RWPE1 (cell line): ENCODE measurements at places on chromosomes 12 and 14.
A peak's percentile ranks its signal among the peaks of the same experiment; 100 is the strongest.

DNA sequence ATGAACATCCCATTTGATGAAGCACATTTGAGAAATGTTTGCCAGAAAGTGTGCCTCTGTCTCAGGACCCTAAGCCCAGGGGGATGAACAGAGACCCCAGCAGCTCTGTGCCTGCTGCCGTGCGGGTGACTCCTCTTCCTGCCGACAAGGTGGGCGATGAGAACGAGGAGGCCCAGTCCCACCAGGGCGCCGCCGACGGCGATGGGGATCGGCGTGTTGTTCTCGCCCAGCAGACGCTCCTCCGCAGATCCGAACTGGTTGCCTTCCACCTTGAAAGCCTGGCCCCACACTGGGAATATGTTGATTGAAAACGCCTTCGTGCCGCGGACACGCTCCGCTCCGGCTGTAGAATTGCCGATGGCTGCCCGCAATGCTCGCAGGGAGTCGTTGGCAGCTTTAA is 44.1 kb downstream of the LRTM2 start:
- DNase-seq = no peak

GRCh38 chr12:110813285-110813684 is 33.5 kb upstream of the CCDC63 start:
- no peak for DNase-seq

DNA sequence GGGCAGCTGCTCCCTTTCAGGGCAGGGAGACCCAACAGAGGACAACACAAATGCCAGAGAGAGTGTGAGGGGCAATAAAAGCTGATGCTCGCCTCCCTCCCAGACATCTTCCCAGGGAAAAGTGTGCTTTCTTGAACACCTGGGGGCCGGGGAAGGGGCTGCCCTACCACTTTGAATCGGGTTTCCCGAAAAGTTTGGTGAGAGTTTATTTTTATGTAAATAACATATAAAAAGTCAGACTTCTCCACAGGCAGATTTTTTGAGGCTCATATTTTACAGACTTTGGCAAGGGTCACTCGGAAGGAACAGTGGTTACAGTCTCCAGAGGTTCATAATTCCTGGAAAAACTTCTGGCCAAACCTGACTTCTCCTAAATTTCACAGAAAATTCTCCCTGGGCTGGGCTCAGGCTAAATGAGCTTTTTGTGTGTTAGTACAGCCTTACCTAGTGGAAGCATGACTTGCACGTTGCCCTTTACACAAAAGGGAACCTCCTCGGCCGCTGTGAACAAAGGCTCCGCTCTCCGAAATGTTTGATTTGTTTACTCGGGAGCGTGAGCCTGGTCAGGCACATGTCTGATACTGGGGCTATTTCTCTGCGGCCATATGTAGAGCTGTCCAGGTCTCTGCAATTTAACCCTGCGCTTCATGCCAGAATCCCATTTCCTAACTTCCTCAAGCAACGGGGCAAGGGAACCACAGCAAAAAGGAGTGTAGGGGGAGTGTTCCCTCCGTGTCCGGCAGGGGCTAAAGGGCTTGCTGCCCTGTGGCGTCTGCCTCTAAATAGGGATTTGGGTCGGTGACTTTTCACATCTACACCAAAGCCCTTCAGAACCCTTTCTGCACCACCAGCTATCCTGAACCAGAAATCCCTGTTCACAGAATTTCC is 3.4 kb downstream of the RTL1 start:
- no peak for DNase-seq

- DNase-seq = no peak
Observed at GRCh38 chr14:101915871-101916815, 48.2 kb upstream of the DYNC1H1 start.

GRCh38 chr12:97556302-97556779 is 93.7 kb downstream of the RMST start:
- DNase-seq = no peak

GRCh38 chr12:113202300-113203075 is 17.0 kb downstream of the RITA1 start:
- DNase-seq = no peak

DNA sequence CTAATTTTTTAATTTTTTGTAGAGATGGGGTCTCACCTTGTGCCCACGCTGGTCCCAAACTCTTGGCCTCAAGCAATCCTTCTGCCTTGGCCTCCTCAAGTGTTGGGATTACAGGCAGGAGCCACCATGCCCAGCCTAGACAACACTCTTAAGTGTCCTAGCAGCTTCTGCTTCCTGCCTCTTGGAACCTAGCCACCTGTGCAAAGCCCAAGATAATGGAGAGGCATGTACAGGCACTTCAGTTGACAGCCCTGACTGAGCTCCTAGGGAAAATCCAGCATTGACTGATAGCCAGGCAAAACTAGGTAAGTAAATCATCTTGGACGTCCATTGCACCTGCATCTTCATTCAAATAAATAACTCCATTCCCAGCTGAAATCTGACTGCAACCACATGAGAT is 15.5 kb downstream of the COX14 start:
- DNase-seq = no peak

GRCh38 chr14:105500036-105500725 is 9.1 kb downstream of the TEDC1 start:
- DNase-seq = no peak

DNA sequence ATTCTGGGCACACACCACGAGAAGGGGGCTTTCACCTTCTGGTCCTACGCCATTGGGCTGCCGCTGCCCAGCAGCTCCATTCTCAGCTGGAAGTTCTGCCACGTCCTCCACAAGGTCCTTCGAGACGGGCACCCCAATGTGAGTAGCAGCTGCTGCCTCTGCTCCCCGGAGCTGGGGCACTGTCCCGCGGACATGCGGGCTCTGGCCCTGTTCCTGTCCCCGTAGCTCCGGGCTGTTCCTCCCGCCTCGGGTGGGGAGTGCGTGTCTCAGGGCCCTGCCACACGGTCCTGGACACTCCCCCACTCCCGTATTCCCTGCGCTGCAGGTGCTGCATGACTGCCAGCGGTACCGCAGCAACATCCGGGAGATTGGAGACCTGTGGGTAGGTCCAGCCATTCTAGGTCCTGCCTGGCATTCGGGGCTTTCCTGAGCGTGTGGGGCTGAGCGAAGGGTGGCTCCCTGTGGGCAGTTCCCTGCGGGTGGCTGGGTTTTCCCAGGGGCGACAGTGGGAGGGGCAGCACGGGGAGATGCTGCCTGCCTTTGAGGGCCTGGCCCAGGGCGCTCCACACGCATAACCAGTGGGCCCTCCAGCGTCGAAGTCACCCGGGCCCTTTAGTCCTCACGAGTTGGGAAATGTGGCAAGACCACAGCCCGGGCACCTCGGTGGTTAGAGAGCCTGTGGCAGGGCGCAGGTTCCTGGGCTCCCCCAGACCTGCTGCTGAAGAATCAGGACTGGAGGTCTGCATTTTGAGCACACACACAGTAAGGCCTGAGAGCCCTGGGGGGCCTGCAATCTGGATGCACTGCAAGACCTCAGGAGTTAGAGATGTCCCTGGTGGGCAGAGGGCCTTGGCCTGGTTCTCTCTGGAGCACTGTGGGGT is 13.5 kb downstream of the HIP1R start:
- no peak for DNase-seq

- no peak for DNase-seq
Observed at GRCh38 chr12:124461851-124462623, 105.4 kb downstream of the NCOR2 start.

GRCh38 chr12:111201036-111201435 is 167.9 kb downstream of the PHETA1 start:
- DNase-seq = no peak

GRCh38 chr12:104670439-104671408 is 214.0 kb downstream of the CHST11 start:
- no peak for DNase-seq

DNA sequence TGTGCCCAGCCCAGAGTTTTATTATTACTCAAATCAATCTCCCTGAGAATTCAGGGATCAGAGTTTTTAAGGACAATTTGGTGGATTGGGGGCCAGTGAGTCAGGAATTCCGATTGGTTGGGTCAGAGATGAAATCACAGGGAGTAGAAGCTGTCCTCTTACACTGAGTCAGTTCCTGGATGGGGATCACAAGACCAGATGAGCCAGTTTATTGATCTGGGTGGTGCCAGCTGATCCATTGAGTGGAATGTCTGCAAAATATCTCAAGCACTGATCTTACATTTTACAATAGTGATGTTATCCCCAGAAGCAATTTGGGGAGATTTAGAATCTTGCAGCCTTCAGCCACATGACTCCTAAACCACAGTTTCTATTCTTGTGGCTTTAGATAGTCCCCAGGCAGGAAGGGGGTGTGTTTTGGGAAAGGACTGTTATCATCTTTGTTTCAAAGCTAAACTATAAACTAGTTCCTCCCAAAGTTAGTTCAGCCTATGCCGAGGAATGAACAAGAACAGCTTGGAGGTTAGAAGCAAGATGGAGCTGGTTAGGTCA is 89.1 kb upstream of the CNOT2 start:
- no peak for DNase-seq

GRCh38 chr12:1350934-1351240 is 243.5 kb downstream of the FBXL14 start:
- DNase-seq = no peak

DNA sequence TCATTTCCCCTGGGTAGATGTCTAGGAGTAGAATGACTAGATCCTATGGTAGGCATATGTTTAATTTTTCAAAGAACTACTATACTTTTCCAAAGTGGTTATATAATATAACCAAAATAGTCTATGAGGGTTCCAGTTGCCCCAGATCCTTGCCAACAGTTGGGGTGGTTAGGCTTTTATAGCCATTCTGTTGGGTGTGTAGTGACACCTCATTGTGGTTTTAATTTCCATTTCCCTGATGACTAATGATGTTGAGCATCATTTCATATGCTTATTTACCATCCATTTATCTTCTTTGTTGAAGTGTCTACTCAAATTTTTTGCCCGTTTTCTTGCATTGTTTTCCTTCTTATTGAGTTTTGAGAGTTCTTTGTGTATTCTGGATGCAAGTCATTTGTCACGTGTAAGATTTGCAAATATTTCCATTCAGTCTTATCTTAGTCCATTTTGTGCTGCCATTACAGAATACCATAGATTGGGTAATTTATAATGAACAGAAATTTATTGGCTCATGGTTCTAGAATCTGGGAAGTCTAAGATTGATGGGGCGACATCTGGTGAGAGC is 4.7 kb downstream of the SYNE2 start:
- no peak for DNase-seq

GRCh38 chr12:48261773-48262172 is 58.7 kb upstream of the OR10AD1 start:
- DNase-seq = no peak

- DNase-seq = no peak
Observed at GRCh38 chr14:94971750-94972149, 185.6 kb downstream of the DICER1 start.

DNA sequence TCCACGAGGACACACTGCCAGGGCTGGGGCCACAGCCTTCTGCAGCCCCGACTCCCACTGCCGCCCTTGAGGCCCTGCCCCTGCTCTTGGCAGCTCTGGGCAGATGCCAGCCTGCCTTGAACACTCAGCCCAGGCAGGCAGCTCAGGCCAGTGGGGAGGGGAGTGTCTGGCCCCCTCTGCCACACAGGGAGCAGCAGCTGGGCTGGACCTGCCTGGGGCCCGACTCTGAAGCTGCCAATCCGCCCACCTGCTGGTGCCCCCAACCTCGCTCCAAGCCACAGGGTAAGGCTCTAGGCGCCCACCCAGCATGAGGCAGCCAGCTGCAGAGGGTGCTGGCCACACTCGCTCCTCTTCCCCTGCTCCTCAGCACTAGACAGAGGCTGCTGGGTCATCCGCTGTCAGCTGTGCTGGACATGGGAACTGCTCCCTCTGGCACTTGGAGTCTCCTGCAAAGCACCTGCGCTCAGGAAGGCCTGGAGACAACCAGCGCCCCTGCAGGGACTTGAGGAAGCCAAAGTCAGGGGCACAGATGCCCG is 24.6 kb upstream of the NUDT14 start:
- no peak for DNase-seq

GRCh38 chr14:49134940-49135339 is 451.2 kb downstream of the RPS29 start:
- DNase-seq = no peak

DNA sequence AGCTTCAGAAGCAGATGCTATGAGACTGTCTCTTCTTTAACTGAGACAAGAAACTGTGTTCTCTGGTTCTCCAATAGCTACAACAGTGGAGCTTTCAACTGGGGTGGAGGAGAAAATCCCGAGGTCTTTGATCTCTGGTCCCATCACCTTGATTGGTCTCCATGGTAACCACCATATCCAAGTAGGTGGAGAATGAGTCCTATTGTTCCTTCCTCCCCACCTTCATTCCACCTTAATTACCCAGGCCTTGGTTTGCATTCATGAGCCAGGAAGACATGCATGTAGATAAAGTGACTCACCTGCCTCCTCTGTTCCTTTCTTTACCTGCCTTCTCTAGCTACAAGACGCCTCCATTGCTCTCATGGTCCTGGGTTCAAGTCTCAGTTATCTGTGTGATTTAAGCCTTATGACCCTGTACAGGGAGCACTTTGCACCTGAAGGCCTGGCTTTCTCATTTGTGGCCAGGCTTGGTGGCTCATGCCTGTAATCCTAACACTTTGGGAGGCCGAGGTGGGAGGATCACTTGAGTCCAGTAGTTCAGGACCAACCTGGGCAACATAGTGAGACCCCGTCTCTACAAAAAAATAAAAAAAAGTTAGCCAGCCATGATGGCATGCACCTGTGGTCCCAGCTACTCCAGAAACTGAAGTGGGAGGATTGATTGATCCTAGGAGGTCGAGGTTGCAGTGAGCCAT is 157.7 kb upstream of the TBX3 start:
- peak; percentile 45 for DNase-seq

DNA sequence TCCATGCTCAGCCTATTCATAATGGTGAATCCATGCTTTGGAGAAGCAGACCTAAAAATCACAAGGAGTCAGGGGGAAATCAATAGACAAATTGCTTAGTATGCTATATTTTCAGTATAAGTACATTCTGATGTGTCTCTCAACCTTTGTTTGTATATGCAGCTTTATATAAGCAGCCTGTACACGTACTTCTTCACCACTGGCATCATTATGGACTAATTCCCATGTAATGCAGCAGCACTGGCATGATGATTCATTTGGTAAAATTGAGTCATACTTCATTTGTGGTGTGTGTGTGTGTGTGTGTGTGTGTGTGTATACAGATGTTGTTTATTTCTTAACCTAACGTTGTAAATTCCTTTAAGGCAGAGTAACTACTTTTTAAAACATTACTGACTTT is 10.9 kb downstream of the DCP1B start:
- DNase-seq = peak; percentile 71

DNA sequence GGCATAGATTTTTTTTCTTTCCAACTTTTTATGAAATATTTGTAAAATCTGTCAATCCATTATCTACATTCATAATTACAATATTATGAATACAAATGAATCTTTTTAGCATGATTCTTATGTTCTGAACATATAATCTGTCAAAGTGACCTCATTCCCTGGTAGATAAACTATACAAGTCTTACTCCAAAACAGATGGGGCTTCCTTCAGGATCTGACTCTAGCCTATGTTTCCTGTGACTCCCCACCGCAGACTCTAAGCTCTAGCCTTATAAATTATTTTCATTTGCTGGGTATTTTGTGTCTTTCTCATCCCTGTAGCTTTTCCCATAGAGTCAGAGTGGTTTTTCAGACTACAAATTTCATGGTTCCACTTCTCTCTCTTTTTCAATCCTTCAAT is 202.1 kb upstream of the KITLG start:
- no peak for DNase-seq
